Stimulated activated CD8-positive, alpha-beta memory T cell treated with anti-CD3 and anti-CD28 coated beads, Interleukin-15, amount 100 ng/mL, for 4 hours (primary cell): ENCODE measurements at places on chromosomes 6 and 20.

- DNase-seq, result no peak
These were observed 89.7 kb downstream of the SMOC2 start for GRCh38 chr6:168530653-168531071.

- DNase-seq, result no peak
These were observed 50.4 kb upstream of the NKX2-2 start for GRCh38 chr20:21564127-21564773.

DNA sequence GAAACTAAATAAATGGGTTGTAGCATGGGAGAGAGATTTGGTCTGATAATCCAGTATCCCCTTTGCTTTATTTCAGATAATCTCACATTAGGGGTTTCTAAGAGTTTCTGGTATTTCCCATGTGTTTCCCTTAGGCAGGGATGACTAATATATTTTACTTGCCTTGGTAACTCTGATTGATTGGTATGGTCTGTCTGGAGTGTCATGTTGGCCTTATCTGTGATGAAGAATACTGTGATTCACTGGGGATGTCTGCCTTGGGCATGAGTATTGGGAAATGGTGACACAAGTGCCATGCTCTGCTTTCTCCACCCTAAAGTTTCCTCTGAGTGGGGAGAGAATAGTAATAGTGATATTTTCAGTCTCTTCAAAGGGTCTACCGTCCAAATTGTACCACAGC lies 10.1 kb downstream of the SLC22A2 start:
- DNase-seq, result no peak

GRCh38 chr6:93341900-93342613 lies 77.3 kb downstream of the EPHA7 start:
- DNase-seq, result no peak

DNA sequence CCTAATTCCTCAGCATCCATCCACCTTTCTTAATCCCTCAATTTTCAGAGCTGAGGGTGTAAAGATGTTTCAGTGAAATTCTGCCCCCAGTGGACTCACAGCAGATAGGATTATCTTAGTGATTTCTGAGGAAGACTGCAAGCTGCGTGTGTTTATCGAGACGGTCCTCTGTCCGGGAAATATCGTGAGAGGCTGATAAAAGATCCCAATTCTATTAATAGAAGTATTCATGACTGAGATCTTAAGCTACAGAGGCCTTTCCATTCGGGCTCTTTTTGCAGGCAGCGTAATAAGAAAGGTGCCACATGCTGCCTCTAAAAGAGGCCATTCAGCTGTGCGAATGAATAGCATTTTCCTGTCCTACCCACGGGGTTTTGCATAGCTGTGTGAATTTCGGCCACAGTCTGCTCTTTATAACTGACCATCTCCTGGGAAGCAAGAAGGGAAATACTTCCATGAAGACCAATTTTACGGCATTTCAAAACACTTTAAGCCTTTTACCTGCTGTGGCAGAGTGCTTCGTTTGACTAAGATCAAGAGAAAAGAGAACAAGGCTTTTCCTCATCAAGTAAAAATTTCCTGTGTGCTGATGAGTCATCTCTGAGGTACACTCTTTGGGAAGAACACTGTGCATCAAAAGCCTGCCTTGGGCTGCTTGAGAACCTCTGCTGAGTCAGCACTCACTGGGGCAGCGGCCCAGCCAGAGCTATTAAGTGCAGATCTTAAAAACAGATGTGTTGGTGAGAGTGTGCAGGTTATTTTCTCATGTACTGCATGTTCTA lies 208.8 kb downstream of the ARHGAP18 start:
- no peak for DNase-seq

- DNase-seq, result no peak
These were observed 55.5 kb downstream of the TTI1 start for GRCh38 chr20:37977786-37978185.

GRCh38 chr20:18796282-18796833 lies 17.2 kb upstream of the SCP2D1 start:
- DNase-seq, result no peak

DNA sequence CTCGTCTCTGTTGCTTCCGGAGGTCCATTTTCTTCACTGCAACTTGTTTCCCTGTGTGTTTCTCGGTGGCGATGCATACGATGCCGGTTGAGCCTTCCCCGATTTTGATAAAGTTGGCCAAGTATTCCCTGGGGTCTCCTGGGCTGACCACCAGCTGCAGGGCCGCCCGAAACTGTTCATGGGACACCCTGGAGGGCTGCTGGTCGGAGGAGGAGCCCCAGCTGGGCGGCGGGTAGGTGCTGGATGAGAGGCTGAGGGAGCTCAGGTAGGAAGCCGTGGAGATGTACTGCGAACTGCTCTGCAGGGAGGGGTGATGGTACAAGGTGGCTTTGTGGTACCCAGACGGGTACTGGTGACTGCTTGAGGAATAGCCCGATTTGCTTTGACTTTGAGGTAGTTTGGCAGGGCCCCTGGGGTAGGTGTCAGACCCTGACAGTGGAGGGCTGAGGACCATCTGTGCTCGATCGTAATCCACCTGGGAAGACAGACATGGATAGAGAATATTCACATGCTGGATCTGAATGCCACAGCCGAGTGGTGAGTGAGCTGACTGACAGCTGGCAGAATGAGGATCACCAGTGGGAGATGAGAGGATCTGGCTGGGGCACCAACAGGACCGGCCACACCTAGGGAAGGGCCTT lies 51.6 kb downstream of the LAMP5 start:
- DNase-seq, result no peak

- DNase-seq, result no peak
These were observed 506.6 kb upstream of the NOX3 start for GRCh38 chr6:155962276-155962675.

- DNase-seq, result no peak
These were observed 188.0 kb upstream of the RAB32 start for GRCh38 chr6:146355521-146356100.

GRCh38 chr6:85459224-85459901 lies 9.5 kb downstream of the NT5E start:
- no peak for DNase-seq

DNA sequence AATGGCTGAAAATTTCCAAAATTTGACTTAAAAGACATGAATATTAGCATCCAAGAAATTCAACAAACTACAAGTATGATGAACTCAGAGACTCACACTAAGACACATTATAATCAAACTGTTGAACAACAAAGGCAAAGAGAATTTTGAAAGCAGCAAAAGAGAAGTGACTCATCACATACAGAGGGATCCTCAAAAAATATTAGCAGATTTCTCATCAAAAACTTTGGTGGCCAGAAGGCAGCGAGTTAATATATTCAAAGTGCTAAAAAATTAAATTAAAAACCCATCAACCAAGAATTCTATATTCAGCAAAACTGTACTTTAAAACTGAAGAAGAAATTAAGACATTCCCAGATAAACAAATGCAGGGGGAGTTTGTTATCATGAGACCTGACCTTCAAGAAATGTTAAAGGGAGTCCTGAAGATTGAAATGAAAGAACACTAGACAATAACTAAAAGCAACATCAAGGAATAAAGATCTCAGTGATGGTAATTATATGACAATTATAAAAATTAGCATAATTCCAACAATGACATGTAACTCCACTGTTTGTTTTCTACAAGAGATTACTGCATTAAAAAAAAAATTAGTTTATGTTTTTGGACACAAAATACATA lies 150.0 kb downstream of the RNASET2 start:
- DNase-seq, result no peak

GRCh38 chr6:38319256-38320212 lies 320.2 kb downstream of the BTBD9 start:
- no peak for DNase-seq

- peak; percentile 15 for DNase-seq
These were observed 43.0 kb upstream of the TMEM200A start for GRCh38 chr6:130322673-130323268.

DNA sequence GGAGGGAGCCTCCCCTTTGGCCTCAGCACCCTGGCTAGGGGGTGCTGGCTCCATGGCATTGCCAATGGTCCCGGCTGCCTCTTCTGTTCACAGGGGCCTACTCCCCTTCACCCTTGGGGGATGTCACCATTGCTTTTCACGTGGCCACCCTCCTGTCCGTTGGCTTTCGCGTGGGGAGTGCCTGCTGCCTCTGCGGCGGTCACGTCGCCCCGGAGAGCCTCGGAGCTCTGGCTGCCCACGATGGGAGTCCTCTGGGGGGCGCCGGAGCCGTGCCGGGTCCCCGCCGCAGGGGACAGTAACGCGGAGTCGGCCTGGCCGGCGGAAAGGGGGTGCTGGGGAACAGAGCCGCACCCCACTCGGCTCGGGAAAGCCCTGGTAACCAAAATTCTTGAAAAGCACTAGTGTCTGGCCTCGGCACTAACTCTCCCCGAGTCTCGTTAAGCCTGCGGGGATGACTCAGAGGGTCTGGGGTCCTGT lies 661 bp upstream of the HEBP2 start:
- peak; percentile 1 for DNase-seq

- DNase-seq, result no peak
These were observed 38.7 kb upstream of the PDE10A start for GRCh38 chr6:165701564-165702354.

- DNase-seq, result no peak
These were observed 113.0 kb downstream of the SYCP2 start for GRCh38 chr20:59820204-59821041.

DNA sequence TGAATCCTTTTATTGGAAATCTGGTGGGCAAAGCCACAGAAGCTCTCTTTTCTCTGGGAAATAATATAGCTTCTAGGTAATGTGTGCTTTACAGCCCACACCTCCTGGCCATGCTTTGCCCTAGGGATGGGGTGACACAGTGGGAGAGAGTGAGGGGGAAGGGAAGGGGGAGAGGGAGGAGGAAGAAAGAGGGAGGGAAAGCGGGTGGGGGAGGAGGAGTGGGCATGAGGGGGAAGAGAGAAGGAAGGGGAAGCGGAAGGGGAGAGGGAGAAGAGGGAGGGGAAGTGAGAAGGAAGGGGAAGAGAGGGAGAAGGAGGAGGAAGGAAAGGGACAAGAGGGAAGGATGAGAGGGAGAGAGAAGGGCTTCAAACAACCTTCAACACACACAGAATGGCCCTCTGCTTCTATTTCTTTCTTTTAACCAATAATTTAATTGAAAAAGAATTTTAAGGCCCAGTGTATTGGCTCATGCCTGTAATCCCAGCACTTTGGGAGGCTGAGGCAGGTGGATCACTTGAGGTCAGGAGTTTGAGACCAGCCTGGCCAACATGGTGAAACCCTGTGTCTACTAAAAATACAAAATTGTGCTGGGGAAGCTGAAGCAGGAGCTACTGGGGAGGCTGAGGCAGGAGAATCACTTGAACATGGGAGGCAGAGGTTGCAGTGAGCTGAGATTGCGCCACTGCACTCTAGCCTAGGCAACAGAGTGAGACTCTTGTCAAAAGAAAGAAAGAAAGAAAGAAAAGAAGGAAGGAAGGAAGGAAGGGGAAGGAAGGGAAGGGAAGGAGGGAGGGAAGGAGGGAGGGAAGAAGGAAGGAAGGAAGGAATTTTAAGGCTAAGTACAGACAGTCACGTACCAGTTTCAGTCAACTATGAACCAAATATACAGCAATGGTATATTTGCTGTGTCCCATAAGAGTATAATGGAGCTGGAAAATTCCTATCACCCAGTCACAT lies 75.2 kb downstream of the RSPH3 start:
- no peak for DNase-seq

GRCh38 chr6:10964684-10965083 lies 77.8 kb downstream of the SYCP2L start:
- DNase-seq, result no peak

GRCh38 chr6:64672131-64672530 lies 1034.9 kb downstream of the EYS start:
- DNase-seq, result no peak

DNA sequence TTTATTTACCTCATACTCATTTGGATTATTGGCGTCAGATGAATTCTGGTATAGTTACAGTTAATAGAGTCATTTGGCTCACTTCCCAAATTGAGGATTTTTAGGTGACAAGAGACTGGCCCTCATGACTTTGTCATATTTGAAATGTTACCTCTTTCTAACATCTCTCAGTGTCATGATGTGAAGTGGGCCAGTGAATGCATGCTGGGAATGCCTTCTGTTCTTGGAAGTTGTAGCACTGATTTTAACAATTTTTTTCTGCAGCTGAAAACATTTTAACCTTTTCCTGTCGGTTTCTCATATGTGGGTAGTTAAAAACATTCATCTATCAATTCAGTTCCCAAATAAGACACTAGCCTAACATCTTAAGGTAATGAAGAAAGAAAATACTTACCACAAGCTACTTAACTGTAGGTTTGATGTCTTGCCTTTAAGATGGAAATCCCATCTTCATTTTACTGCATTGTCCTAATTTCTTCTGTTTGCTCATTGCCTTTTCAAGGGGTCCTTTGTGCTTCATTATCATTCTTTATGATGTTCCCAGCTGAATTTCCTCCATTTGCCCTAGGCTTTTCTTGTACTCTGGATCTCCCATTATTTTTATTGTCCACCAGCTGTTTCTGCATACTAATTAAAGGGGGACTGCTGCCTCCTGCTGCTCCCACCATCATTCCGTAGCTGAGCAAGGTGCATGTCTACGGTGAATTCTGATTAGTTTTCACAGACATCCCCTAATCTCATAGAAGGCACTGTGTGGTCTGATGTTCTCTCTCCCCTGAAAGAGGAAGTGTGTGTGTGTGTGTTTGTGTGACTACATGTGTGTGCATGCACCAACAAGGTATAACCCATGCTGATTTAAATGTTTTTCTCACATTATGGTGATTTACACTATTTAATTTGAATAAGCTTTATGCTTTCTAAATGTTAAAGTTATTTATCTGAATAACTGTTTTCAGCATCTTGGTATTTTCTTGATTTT lies 109.5 kb downstream of the B3GAT2 start:
- no peak for DNase-seq

DNA sequence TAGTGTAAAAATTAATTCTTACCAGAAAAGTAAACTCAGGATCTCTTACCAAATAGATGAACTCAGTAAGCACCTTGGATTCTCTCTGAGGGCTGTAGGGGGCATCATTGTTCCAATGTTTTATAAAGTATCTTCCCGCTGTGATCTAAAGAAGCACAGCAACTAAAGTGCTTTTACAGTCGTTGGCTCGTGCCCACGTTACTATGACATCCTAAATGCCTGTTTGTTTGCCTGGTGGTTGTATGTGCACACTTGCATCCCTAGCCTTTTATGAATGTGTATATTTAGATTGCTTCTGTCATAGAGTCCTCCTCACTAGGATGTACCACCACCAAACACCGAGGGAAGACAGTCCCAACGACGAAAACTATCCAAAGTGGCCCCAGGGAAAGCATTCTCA lies 34.5 kb downstream of the SLX4IP start:
- no peak for DNase-seq

GRCh38 chr6:138106665-138107077 lies 548 bp downstream of the PERP start:
- no peak for DNase-seq

DNA sequence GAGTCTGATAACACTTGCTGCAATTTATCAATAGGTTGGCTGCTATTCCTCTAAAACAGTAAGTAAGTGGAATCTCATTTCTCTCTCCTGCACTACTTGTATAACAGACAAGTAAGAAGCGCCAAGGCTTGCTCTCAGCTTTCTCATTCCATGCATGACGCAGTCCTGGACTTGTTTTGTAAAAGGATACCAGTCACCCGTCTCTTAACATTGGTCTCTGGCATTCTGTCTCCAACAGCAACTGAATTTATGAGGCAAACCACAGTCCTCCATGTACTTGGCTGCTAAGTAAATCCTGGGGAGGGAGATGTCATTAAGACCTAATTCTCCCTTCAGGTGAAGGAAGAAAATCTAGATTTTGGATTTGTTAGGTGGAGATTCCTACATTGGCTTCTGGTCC lies 115.4 kb downstream of the OPN5 start:
- DNase-seq, result no peak
